ENCODE measurements at places on chromosomes 2 and 18. TPM values are rescaled to one million over a fixed set of nuclear protein-coding genes. Genes with fewer than 3 reads are reported as not detected.

C2orf72 gene
- not detected for total RNA-seq

DNA sequence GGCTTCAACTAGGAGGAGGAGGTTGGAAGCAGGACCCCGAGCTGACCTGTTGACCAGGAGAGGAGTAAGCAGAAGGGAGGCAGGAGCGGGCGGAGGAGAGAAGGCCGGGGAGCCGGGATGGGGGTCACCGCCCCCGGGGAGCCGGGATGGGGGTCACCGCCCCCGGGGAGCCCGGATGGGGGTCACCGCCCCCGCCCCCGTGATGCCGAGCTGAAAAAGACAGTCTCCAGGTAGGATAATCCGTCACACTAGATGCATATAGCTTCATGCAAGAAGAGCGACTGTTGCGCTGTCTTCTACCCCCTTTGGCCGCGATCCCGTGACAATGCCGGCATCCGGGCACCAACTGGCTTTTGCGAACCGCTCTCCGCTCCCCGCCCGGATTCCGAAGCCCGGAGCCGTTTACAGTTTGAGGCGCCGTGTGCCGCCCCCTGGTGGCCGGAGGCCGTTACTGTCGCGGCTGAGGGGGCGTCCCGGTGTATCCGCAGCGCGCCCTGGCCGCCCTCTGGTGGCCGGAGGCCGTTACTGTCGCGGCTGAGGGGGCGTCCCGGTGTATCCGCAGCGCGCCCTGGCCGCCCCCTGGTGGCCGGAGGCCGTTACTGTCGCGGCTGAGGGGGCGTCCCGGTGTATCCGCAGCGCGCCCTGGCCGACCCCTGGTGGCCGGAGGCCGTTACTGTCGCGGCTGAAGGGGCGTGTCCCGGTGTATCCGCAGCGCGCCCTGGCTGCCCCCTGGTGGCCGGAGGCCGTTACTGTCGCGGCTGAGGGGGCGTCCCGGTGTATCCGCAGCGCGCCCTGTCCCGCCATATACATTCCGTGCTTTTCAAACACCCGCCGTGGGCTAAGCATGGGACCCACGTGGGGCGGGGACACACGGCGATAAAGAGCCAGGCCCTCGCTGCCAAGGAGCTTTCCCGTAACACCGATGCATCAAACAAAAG lies 89.6 kb downstream of the ACTR3 start:
- no peak for DNase-seq

- no peak for DNase-seq
Measured at GRCh38 chr18:7766817-7767216, 199.7 kb downstream of the PTPRM start.

DNA sequence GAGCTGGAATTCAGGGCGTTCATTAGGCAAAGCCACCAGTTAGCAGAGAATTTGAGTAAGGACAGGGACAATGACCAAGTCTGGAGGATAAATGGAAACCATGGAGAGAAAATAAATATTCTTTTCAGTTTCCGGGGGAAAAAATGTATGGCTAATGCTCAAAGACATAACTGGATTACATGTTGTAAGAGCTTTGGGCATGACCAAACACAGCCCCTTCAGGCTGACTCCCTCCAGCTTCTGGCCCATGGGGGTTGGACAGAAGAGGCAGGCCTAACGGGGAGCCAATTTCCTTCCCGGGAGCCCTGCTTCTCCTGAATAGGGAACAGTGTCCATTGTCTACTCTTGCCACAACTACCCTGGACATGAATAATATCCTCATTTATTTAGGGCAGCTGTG lies 39.5 kb upstream of the FOXI3 start:
- no peak for DNase-seq

Measured in PC-9 (cell line).